ENCODE measurements at places on chromosomes 3 and 15. TPM values are rescaled to one million over a fixed set of nuclear protein-coding genes. Genes with fewer than 3 reads are reported as not detected.

- DNase-seq, result no peak
Observed at GRCh38 chr15:63575312-63575711, 21.9 kb upstream of the FBXL22 start.

GRCh38 chr15:53378096-53378800, 381.2 kb downstream of the WDR72 start:
- DNase-seq, result no peak

COX5A gene
- 150 TPM for total RNA-seq

TTLL13 gene
- total RNA-seq, result 0.17 TPM

VEPH1 gene
- 44.7 TPM for total RNA-seq

DNA sequence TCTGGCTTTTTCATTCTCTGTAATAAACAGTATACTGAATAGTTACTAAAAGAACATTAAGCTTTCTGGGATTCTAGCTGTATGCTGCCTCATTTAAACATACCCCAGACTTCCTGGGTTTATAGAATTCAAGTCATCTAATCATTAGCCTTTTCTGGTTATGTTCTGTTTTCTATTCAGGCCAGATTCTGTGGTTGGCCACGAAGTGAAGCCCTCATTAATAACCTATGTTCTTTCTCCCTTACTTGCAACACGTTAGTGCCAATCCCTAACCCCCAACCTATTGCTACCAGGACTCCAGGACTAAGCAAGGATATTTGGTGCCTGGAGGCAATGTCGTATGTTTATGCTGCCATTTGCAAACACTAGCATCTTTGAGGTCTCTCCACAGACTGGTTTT, 28.6 kb upstream of the MTMR10 start:
- no peak for DNase-seq

DNA sequence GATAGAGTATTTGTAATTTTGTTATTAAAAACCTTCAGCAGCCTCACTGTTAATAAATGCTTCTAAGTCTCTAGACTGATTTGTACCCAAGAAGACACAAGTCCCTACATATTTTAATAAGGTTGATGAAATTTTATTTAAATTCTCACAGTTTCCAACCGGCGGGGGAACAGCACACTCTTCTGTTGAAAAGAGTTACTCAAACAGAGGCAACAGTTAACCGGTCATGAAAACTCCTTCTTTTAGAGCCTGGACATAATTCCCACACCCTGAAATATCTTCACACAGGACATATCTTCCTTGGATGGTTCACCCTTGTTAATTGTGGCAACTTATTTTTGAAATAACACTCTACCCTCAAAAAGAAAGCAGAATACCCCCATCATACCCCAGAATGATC, 278.8 kb downstream of the FOXP1 start:
- no peak for DNase-seq

DNA sequence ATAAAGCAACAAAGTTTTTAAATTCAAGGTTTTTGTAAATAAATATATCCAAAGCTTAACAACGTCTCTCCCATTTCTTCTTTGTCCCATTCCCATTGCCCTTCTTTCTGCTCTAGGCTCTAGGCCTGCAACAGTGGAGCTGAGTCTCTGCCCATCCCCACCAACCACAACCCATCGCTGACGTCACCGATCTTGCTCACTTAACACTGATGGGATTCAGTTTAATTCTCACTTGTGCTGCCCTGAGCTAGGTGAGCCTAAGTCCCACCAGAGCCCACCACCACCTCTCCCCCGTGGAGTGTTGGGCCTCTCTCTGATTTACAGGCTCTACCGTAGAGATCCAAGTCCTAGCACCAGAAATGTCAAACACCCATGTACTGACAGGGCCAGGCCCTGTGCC, 61.3 kb upstream of the RAB6B start:
- no peak for DNase-seq

DNA sequence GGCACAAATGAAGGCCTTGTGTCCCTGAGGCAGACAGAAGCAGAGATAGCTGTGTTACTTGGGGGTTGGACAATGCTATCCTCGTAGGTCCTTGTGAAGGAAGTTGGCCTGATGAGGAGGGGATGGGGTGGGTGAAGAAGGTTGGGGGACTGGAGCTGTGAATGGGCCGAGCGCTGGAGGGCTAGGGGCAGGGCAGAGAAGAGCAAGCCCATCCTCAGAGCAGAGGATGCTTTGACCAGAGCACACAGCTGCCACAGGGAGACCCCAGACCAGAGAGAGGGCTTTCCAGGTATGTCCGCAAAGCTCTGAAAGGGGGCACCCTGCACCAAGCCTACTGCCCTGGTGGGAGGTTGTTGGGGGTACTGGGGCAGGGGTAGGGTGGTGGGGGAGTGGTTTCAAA, 5.7 kb upstream of the TBC1D2B start:
- no peak for DNase-seq

PRKCI gene
- total RNA-seq, result 29.2 TPM

IGSF10 gene
- 6.6 TPM for total RNA-seq

DNA sequence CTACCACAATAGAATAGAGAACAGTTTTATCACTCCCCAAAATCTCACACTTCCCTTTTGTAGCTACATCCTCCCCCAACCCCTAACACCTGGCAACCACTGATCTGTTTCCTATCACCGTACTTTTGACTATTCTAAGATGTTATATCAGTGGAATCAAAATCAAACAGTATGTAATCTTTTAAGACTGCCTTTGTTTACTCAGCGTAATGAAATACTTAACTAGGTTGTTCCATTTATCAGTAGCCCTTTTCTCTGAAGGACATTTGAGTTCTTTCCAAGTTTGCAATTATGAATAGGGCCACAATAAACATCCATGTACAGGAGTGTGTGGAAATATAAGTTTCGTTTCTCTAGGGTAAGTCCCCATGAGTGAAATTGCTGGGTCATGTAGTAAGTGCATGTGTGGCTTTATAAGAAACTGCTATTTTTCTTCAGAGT, 372.3 kb downstream of the SV2B start:
- DNase-seq, result no peak

DNA sequence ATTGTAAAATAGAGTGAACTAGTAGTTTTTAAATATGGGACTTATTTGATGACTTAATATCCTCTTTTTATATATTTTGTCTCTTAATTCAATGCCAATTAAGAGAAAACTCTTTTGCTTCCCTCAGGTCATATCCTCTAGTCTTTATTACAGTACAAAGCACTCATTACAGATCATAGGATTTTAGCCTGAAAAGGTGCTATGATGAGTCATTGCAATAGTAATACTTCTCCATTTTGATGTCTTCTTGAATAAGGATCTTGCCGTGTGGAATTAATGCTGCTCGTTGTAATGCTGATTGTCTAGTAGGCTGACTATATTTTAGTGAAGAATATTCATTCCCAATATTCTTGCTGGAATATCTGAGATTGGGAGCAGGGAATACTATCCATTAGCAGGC, 612.2 kb upstream of the GOLIM4 start:
- no peak for DNase-seq

RNF111 gene
- 30.6 TPM for total RNA-seq

DNA sequence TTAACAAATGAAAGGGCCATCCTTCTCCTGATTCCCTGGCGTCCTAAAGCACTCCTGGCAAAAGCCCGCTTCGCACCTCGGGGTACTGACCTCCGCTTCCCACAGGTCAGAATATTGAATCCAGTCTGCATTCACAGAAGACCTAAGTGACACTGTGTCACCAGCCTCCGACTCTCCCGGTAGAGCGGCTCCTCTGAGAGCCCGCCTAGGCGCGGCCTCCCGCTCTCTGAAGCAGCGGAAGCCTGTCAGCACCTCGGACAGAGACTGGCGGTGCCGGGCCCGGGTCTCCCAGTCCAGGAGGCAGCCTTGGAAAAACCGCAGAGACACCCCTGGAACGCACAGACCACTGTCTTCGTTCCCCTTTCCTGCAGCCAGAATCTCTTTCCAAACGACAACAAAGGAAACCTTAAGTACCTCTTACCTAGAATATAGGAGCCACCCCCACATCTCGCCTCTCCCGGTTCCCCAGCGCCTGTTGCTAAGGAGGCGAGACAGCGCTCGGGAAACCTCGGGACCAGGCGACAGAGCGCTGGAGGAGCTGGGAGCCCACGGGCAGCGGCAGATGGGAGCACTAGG, 1.2 kb downstream of the GABRB3 start:
- no peak for DNase-seq

GRCh38 chr15:50624616-50625168, 61.9 kb downstream of the TRPM7 start:
- no peak for DNase-seq

HDGFL3 gene
- 82.2 TPM for total RNA-seq

GOLGA6L7 gene
- not detected for total RNA-seq

Measured in adrenal gland (tissue), 19 donors.